Stimulated activated CD8-positive, alpha-beta memory T cell treated with anti-CD3 and anti-CD28 coated beads, Interleukin-2, amount 100 ng/mL, for 48 hours (primary cell): ENCODE measurements at places on chromosomes 4 and X.
A peak's percentile ranks its signal among the peaks of the same experiment; 100 is the strongest.

GRCh38 chr4:21454201-21454600 is 494.4 kb downstream of the KCNIP4 start:
- DNase-seq: no peak

GRCh38 chrX:21939906-21940305 is 603 bp upstream of the SMS start:
- no peak for DNase-seq

DNA sequence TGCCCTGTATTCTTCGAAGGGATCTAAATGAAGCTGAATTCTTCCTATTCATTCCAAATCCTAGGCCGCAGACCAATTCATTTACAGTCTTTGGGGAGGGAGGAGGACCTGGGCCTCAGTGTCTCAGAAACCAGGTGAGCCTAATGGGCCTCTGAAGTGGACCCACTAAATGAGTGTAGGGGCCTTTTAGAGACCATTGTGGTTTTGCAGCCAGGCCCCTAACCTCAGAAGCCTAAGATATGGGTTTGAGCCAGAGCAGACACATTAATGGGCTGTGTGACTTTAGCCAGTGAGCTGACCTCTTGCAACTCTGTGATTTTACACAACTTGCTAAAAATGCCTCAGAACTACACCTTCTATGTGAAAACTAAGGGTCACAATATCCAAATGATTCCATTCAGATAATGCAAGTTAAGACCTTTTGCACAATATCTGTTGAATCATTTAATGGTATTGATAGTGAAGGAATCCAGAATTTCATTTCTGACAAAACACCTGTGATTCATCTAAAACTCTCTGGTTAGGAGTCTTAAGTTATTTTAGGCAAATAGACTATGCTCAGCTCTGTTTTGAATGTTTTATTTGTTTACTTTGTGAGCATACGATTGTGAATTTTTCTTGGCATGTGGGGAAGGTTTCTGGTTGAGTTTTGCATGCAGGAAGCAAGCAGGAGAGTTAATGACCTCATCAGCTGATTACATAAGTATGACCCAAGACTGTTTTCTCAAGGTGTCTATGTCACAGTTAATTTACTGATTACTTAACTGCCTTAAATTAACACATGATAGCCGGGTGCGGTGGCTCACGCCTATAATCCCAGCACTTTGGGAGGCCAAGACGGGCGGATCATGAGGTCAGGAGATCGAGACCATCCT is 75.0 kb downstream of the EVC start:
- DNase-seq: no peak

- DNase-seq: no peak
Measured at GRCh38 chrX:110327336-110327735, 9.5 kb upstream of the AMMECR1 start.

DNA sequence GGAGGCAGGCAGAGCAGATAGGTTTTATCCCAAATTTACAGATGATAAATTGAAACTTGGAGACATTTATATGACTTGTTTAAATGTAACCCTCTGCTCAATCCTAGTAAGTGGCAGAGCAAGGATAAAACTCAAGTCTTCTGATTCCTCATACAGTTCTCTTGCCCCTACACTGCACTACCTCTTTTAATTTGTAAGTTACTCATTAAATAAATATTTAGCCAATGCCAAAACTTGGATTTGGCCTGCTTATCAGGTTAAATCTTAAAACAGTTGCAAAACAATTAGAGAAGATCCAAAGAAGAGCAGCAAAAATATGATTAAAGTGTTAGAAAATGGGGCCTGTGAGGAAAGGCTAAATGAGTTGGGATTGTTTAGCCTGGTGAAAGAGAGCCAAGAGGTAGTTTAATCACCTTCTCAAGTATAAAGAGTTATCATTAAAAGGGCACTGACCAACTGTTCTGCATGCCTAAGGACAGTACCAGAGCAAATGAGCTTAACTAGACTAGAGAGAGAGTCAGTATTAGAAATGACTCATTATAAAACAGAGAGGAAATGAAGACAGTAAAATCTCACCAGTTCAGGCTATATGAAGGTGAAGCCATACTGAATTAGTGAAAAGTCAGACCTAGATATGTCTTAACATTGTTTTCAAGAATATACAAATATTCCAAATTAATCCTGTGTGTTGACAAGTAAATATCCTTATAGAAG is 146.3 kb downstream of the GRIA3 start:
- no peak for DNase-seq

DNA sequence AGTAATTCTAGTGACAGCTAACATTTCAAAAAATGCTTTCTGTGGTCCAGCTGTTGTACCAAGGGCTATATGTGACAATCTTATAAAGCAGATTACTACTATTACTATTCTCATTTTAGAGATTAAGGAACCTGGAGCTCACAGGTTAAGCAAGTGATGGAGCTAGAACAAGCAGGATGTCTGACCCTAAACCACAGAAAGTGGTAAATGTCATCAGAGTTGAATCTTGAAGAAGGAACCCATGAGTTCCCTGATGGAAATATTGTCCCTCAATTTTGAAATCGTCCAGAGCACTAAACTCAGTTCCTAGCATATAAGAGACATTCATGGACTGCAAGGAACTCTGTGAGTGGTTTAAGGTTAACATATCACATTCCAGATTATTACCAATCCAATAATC is 214.0 kb downstream of the APBB2 start:
- no peak for DNase-seq

GRCh38 chrX:1455948-1456280 is 3.2 kb upstream of the ASMTL start:
- no peak for DNase-seq

- no peak for DNase-seq
Measured at GRCh38 chr4:67926485-67926884, 36.8 kb downstream of the TMPRSS11A start.

GRCh38 chr4:15898902-15899301 is 39.6 kb downstream of the FGFBP1 start:
- DNase-seq: no peak

DNA sequence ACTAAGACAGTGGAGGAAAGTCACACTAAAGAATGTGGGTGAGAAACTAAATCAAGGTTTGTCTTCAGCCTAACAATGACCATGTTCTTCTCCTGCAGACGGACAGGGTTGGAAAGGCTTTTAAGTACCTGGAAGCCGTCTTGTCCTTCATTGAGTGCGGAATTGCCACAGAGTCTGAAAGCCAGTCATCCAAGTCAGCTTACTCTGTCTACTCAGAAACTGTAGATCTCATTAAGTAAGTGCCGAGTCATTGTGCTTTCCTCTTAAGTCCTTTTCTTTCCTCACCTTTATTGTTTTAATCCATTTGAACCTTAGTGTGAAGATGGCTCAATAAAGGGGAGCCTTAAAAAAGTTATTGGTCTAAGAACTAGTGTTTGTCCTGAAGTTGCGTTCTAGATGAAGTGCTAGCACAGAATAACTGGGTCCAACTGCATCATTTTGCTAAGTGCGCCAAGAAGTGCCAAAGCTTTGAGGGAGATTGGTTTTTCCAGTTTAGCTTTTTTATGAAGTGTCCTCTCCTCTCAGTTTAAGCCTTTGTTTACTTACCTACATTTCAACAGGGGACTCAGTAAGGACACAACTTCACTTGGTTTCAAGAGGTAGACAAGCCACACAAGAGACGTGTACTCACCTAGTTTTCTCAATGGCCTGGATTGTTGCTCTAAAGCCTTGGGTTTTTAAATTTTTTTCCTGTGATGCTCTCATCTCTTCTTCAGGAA is 89.3 kb downstream of the KLHL8 start:
- DNase-seq: no peak

DNA sequence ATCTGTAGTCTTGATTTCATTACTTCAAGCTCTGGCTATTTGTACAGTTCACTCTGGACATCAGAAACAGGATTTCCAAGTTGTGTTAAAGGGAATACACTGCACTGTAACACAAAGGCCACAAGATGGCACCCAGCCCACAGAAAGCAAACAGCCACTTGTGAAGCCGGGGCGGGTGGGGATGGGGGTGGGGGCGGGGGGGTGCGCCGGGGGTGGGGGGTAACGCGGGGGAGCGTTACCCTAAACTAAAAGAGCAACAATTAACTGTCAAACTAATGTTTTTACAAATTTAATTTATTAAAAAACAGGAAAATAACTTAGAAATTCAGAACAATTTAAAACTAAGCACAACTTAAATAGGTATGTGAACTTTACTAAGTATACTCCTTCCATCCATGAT is 27.3 kb downstream of the PRDX4 start:
- no peak for DNase-seq

DNA sequence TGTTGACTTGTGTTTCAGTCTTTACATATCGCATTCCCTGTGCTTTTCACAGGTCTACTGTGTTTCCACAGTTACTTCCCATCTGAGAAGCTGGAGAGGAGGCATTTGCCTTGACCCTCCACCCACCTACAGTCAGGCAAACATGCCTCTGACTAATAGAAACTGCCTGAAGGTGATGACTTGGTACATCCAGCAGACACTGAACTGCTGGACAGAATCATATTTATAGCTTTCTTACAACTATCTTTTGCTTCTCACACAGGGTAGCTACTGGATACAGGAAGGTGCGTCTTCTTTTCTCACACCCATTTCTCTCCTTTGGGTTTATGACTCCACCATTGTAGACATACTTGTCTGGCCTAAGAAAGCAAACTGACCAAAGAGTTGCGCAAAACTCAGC is 58.0 kb downstream of the VGLL1 start:
- DNase-seq: no peak

DNA sequence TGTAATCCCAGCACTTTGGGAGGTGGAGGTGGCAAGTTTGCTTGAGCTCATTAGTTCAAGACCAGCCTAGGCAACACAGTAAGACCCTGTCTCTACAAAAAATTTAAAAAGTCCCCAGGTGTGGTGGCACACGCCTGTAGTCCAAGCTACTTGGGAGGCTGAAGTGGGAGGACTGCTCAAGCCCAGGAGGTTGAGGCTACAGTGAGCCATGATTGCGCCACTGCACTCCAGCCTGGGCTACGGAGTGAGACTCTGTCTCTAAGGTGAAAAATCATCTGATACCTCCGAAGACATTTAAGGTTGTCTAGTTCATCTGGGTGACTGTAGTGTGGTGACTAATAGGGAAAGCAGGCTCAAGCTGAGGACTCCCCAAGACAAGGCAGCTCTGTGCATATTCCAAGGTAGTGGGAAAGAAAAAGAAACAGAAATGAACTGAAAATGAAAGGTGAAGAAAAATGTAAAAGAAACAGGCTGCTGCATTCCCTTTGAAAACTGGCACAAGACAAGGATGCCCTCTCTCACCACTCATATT is 23.3 kb downstream of the FRYL start:
- no peak for DNase-seq

DNA sequence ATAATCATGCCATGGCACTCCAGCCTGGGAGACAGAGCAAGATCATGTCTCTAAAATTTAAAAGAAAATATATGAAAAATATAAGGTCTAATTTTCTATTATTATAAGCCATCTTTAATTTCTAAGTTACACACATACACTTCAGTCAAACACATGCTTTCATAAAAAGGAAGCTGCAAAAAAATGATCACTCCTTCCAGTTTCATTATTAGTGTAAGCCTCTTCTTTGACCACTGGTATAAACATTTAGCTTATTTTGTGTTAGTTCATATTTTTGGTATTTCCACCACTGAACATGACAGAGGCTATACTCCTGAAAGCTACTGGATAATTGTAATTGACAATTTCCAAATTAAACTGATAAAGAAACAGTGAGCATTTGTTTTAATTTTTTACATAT is 163.3 kb upstream of the USP38 start:
- DNase-seq: no peak

DNA sequence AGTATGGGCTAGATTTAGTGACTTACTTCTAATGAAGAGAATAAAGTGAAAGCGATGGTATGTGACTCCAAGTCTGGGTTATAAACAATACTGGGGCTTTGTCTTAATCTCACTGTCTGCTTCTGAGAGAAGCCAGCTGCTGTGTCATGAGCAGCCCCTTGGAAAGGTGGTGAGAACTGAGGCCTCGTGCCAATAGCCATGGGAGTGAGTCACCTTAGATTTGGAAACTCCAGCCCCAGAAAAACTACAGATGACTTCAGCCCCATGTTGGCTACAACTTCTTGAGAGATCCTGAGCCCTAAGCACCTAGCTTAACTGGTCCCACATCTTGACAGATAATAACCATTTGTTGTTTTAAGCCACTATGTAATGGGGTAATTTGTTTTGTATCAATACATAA is 77.6 kb downstream of the CWH43 start:
- DNase-seq: no peak

DNA sequence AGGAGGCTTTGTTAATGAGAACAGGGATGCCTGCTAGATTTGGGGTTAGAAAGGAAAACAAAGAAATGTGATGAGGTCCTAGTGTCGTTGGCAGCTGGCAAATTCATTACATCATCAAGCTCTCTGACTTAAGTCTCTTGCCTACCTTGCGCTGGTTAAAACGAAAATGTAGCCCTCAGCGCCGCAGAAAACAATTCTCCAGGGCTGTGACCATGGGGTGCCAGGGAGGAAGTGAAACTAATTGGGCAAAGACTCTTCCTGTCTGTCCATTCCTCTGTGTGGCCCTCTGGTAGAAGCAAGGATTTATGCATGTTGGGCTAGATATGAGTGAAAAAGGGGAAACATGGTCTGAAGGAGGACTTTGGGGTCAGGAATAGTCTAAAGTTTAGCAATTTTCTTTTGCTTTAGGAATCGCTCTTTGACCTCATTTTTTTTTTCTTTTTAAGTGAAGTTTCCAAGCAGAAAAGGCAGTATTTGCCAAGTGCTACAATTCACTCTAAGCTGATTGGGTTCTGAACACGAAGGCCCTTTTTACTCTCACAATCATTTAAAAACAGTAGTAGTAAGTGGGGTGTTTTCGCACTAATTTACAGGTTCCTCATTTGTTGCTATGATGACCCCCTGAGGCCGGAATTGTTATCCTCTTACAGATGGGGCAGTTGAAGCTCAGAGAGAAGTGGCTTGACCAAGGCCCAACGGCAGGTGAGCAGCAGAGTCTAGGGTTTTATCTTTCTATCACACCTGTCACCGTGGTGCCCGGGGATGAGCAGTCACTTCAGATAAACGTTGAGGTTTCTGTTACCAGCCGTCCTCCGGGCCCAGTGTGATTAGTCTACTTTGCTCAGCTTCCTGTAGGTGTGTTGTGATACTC is 27.3 kb upstream of the CHRNA9 start:
- DNase-seq: peak; percentile 55

- no peak for DNase-seq
Measured at GRCh38 chr4:39609454-39609931, 29.2 kb downstream of the SMIM14 start.

- DNase-seq: no peak
Measured at GRCh38 chr4:8837181-8837841, 34.3 kb downstream of the HMX1 start.

DNA sequence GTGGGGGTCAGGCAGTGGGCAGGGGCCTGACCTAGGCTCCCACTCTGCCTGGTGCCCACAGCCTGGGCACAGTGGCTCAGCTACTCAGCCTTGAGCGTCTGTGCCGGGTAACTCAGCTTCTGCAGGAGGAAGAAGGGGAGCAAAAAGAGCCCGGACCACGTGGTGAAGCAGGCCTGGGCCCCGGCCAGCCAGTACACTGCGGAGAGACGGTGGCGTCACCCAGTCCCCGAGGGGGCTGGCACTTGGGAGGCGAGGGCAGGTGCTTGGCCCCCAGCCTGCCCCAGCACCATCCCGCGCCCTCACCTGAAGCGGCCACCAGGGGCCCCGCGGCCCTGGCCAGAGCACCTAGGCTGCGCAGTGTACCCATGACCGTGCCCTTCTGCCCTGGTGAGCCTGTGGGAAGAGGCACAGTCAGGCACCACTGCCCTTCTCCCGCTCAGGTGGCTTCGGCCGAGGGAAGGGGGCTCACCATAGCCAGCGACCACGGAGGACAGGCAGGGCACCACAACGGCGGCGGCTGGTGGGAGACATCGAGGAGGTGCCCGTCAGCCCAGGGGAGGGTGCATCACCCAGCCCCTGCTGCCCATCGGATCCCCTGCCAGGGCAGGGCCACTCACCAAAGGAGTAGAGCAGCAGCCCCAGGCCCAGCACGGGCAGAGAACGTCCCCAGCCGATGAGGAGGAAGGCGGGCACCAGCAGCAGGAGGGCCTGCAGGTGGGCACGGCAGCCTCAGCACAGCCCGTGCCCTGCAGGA is 32.3 kb downstream of the NOP14 start:
- DNase-seq: no peak
